ENCODE measurements at places on chromosomes 6 and 20.

DNA sequence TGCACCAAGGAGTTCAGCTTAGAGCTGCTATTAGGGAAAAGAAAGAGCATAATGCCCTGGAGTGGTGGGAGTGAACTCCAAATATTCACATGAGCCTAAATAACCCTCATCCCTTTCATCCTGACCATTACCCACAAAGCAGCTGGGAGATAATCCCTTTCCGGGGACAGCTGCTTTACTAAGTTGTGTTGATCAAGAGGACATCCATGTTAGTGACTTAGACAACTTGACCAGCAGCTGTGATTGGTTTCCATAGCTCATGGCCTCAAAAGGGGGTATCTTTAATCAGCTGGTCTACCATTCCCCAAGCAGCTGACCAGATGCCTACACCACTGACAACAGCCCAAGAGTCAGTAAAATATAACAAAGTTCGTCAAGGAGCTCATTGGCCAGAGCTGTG, 75.8 kb upstream of the LY86 start:
- no peak for DNase-seq

GRCh38 chr6:16533721-16534136, 227.5 kb downstream of the ATXN1 start:
- no peak for DNase-seq

DNA sequence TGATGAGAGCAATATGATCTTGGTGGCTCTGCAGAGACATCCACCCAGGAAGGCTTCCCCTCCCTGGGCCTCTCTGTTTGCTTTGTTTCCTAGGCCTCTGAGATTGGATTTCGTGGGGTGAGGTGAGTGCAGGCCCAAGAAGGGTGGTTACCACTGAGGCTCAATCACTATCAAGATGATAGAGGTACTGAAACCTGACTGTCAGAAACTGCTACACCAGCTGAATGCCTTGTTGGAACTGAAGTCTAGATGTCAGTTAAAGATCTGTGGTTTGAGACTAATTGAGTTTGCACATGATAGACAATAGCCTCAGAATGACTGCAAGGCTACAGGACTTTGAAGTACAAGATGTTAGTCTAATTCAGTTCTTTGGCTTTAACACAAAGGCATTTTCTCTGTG, 15.2 kb downstream of the VNN1 start:
- no peak for DNase-seq

DNA sequence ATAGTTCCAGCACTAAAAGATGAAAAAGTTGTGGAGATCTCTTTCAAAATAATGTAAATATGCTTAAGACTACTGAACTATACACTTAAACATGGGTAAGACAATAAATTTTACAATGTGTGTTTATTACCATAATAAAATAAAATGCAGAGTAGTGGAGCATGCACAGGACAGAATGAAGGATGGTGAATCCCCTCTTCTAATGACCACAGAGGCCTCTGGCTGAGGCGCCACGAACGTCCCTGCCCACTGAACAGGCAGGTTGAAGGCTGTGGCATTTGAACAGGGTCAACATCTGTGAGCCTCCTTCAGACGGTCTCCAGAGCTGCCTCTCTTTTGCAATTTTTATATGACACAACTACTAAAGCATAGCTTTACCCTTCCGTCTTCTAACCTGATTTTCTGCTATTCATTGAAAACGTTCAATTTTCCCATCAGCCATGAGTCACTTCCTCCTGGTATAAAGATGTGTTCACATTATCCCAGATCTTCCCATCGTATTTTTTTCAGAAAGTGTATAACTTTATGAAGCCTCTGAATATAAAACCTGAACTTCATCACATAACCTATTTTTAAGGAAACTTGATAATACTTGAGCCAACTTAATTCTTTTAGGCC, 37.8 kb downstream of the ADGRF4 start:
- DNase-seq: no peak
